ENCODE measurements at places on chromosomes 11 and 22.

GRCh38 chr11:128234143-128234542, 353.2 kb downstream of the ETS1 start:
- DNase-seq = no peak

GRCh38 chr11:86735451-86736290, 63.3 kb upstream of the ME3 start:
- DNase-seq = no peak

GRCh38 chr11:77449060-77449521, 24.8 kb downstream of the PAK1 start:
- no peak for DNase-seq

GRCh38 chr22:38172832-38173640, 8.6 kb downstream of the PLA2G6 start:
- DNase-seq = no peak

GRCh38 chr11:134642206-134642605, 230.2 kb upstream of the B3GAT1 start:
- DNase-seq = no peak

DNA sequence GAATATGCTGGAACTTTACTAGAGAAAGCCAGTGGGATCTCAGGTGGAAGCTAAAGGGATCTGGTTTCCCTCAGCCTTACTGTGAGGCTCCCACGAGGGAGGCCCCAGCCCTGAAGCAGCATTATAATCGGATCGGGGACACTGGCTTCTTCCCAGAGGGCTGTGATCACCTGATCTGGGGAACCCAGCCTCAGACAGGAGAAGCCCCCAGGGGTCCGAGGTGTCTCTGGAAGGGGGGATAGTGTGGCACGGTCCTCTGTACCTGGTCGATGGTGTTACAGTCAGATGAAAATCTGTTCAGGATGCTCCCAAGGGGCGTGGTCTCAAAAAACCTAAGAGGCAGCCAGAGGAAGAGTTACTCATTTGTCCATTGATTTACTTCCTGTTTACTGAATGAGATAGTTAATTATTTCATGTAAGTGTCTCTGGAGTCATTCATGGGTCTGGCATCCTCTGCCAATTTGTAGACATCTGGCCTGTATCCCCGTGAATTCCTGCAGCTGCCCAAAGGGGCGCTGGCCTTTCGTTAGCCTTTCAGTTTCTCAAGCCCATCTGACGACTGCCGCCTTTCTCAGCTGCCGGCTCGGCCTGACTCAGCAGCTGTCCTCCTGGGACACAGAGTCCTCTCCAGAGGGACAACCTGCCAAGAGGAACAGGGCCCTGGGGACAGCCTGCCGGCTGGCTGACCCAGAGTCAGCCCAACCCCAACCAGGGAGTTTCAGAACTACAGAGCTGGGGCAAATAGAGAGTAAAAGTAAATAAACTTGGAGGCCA, 17.0 kb upstream of the KCNJ11 start:
- no peak for DNase-seq

- no peak for DNase-seq
Measured at GRCh38 chr11:75572744-75573143, 10.7 kb downstream of the SERPINH1 start.

- no peak for DNase-seq
Measured at GRCh38 chr22:25542720-25543402, 21.6 kb upstream of the GRK3 start.

DNA sequence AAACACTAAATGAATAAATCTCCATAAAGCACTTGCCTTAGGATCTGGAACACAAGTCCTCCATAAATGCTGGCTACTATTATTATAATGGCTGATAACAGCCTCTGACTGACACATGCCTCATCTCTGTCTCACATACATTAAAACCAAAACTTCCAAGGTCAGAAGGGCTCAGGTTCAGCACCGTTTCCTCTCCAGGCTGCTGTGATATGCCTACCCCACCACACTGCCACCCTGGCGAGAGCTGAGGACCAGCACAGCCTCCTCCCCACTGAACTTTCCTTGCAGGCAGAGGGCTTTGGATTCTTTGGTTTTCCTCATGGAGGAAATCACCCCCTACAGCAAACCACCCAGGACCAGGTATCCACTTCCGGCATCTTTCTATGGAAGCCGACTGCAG, 112.8 kb downstream of the ABTB2 start:
- DNase-seq = no peak

DNA sequence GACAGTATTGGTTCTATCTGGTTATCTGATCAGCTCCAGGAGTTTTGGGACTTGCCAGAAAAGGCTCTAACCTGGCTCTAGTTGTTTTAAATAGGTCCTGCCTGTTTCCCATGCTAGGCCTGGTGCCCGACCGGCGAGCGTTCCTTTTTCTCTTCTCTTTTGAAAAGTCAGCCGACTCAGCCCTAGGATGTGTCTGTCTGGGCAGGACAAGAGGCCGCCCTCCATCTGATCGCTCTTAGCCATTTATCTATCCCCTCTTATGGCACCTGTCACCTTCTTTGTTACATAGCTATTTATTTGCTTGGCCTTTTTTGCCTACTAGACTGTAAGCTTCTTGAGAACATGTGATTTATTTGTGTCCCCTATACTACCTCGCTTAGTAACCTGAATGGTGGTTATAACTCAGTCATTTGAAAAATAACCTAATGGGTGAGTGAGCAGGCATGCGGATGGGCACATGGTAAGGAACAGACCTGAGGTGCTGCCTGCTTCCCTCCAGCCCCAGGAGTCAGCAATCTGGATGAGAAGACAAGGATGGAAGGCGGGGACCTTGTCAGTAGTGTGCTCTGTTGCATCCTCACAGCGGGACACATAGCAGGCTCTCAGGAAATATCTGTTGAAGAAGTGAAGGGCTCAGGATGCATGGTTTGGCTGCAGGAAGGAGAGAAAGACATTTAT, 108.4 kb downstream of the ZBTB16 start:
- DNase-seq = no peak
